ENCODE measurements at places on chromosomes 2 and 18.

DNA sequence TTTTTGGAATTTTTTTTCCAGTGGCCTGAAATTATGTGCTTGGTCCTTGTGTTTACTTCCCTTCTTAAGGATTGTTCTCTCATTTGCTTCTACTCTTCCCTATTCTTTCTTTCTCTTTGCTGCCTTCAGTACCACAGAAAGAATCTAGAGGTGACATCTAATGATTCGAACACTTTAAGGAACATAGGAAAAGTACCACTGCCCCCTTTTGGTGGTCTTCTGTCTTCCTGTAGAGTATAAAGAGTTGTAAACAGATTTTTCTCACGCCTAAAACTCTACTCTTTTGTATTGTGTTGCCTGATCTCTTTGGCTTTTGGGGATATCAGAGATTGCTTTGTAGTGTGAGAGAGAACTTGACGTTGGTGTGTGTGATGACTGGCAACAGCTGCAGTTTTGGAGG, 7.0 kb upstream of the SCTR start:
- no peaks in the 10 kb centered on the region for H3K27me3 ChIP-seq
- no peak overlapping the region for H3K27ac ChIP-seq
- no peaks in the 10 kb centered on the region for H3K36me3 ChIP-seq
- no peak overlapping the region for H3K4me3 ChIP-seq
- DNase-seq: no peak

- H3K27me3 ChIP-seq: no peaks in the 10 kb centered on the region
- no peak overlapping the region for H3K4me3 ChIP-seq
- no peaks in the 10 kb centered on the region for H3K4me1 ChIP-seq
- DNase-seq: no peak
- H3K27ac ChIP-seq: no peak overlapping the region
These were observed 28.4 kb downstream of the FAM228A start for GRCh38 chr2:24203029-24203786.

GRCh38 chr2:37090019-37090477, 5.7 kb downstream of the GPATCH11 start:
- H3K27ac ChIP-seq: no peak overlapping the region
- H3K36me3 ChIP-seq: peaks cover 34% of the 10 kb centered on the region
- no peak for DNase-seq
- no peak overlapping the region for H3K4me3 ChIP-seq
- peaks cover 8% of the 10 kb centered on the region for H3K4me1 ChIP-seq

GRCh38 chr2:118121986-118122524, 33.8 kb downstream of the INSIG2 start:
- no peak for DNase-seq
- H3K27ac ChIP-seq: no peak overlapping the region

DNA sequence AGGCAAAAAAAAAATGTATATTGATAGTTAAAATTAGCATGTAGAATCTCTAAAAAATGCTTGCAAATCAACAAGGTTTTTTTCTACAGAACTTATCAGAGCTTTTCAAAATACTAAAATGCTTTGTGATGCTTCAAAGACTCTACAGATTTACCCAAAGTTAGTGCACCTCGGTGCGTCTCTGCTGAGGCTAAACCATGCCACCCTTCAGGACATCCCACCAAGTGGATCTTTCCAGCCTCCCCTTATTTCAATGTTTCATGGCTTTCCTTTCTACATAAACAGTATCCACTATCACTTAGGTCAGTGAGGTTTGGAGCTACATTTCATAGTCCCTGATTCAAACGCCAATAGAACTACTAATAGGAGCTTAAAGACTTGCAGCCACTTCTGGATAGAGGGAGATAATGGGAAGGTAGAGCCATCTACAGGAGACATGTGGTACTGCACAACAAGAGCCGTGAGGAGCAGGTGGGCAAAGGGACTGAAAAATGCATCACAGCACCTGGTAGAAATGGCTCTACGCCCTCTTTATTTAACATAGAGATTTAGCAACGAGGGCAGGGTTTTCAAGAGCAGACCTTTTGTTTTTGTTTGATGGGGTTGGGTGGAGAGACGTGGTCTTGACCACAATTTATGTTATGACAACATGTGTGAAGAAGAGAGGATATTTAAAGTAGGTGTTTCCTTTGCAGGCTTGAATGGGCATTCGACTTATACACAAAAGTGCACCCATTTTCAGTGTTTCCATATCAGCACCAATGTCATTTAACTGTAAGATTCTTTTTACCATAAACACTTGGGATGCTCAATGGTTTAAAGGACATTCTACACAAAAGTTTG, 56.1 kb upstream of the SLC35G4 start:
- no peaks in the 10 kb centered on the region for H3K36me3 ChIP-seq
- H3K27me3 ChIP-seq: peaks cover 12% of the 10 kb centered on the region
- no peak overlapping the region for H3K4me3 ChIP-seq
- peak; percentile 55 for DNase-seq
- H3K4me1 ChIP-seq: no peaks in the 10 kb centered on the region

DNA sequence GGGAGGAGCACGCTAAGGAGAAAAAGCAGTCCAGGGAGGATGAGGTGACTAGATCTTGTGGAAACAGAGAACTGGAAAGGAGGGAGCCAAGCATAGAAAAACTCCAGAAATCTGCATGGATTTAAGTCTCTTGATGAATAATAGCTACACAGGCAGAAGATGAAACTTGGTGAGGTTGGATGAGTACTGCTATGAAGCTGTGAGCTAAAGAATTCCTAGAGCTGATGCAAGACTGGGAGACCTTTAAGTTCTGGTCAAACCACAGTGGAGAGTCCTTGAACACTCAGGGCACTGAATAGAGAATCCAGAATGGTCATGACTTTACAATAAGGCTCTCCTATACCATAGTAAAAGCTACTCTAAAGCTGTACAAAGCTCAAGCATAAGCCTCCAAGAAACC, 18.4 kb upstream of the PIEZO2 start:
- no peaks in the 10 kb centered on the region for H3K36me3 ChIP-seq
- no peak overlapping the region for H3K4me3 ChIP-seq
- no peaks in the 10 kb centered on the region for H3K4me1 ChIP-seq
- no peaks in the 10 kb centered on the region for H3K27me3 ChIP-seq
- H3K27ac ChIP-seq: no peak overlapping the region

DNA sequence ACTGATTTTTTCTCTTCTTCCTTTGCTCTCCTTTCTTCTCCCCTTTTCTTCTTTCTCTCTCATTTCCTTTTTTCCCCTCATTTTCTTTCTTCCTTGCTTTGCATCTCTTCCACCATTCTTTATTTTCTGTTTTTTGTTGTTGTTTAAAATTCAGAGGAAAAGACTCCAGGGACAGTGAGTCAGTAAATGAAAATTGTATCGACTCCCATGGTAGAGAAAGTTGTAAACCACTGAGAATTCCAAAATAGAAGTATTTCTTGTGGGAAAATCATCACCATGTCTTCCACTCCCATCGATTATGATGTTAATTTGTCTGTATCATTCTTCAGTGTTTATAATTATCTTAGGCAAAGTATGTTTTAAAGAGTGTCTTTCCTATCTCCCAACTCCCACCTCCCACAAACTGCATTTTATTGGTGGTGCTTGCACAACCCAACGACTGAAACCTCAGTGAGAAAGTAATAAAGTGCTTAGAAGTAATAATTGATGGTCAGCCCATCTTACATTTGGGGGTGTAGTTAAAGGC, 134.3 kb downstream of the IRS1 start:
- no peak overlapping the region for H3K27ac ChIP-seq
- peaks cover 11% of the 10 kb centered on the region for H3K4me1 ChIP-seq
- H3K4me3 ChIP-seq: no peak overlapping the region
- no peaks in the 10 kb centered on the region for H3K36me3 ChIP-seq
- no peak for DNase-seq

- no peaks in the 10 kb centered on the region for H3K4me1 ChIP-seq
- H3K4me3 ChIP-seq: no peak overlapping the region
- no peaks in the 10 kb centered on the region for H3K36me3 ChIP-seq
- no peak for DNase-seq
These were observed 10.1 kb upstream of the SULT1C4 start for GRCh38 chr2:108367561-108368175.

DNA sequence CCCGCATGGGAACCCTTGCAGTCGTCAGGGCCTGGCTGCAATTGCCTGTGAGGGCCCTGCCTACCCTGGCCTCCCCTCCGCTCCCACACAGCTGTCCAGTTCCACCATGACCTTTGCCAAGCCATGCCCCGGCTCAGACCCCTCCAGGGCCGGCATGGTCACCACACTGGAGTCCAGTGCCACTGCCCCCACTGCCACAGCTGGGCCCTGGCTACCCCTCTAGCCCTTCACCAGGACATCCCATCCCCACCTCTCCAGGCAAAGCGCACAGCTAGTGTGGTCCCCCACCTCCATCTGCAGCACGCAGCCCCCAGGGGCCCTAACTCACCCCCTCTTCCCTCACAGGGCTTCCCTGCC, 70.3 kb upstream of the SMAD7 start:
- H3K36me3 ChIP-seq: no peaks in the 10 kb centered on the region
- no peaks in the 10 kb centered on the region for H3K27me3 ChIP-seq
- no peak overlapping the region for H3K27ac ChIP-seq

GRCh38 chr2:232195487-232195886, 183.1 kb upstream of the ALPP start:
- no peak overlapping the region for H3K4me3 ChIP-seq
- no peaks in the 10 kb centered on the region for H3K36me3 ChIP-seq
- DNase-seq: no peak
- H3K27me3 ChIP-seq: no peaks in the 10 kb centered on the region
- no peaks in the 10 kb centered on the region for H3K4me1 ChIP-seq

GRCh38 chr2:166972002-166972401, 83.7 kb downstream of the XIRP2 start:
- no peaks in the 10 kb centered on the region for H3K27me3 ChIP-seq
- no peak overlapping the region for H3K27ac ChIP-seq
- H3K4me3 ChIP-seq: no peak overlapping the region
